A172 (cell line): ENCODE measurements at places on chromosomes 6 and 20.
A peak's percentile ranks its signal among the peaks of the same experiment; 100 is the strongest.

DNA sequence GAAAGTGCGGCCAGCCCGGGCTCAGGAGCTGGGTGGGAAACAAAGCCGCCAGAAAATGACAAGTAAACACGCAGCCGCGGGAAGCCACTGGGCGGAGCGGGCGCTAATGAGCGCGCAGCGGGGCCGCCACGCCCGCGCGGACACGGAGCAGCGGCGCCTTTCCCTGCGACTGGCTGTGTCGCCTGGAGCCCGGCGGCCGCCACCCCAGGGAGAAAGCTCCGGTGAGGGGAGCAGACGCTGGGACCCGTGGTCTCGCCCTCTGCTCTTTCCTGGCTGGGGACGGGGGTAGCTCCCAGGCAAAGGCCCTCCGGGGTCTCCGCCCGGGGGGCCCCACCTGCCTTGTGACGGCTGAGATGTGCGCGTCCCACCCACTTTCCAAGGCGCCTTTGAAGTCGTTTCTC lies 54.9 kb downstream of the PRR18 start:
- no peak for DNase-seq

DNA sequence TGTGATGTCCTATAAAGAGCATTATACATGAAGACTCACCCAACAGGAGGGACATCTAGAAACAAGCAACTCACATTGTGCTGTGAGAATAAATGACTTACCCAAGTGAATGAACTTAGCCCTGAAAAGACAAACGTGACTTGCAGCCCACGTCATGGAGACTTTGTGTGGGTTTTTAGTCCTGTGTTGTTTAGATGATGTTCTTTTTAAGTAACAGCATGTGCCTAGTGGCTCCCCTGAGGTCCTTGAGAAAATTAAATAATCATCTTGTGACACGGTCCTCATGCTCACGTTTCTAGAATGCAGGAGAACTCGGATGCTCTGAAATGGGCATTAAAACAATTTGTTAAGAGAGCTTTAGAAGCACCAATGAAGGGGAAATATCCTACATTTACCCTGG lies 165.1 kb downstream of the SASH1 start:
- DNase-seq = no peak

DNA sequence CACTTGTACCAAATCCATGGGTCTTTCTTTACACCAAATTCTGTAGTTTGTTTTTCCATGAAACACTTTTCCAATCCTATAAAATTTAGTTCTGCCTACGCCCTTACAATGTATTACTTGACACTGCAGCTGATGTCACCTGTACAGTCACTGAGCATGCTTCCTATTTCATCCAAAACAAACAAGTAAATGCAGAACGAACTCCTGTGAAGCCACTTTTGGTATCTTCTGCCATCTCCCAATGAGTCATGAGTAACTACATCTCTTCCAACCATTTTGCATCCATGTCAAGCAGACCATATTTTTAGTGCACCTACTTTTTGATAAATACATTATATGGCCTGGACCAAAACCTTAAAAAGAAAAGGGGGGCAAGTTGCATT lies 42.4 kb downstream of the HDDC2 start:
- DNase-seq = peak; percentile 13

- no peak for DNase-seq
Observed at GRCh38 chr6:15386110-15386755, 140.4 kb downstream of the JARID2 start.

DNA sequence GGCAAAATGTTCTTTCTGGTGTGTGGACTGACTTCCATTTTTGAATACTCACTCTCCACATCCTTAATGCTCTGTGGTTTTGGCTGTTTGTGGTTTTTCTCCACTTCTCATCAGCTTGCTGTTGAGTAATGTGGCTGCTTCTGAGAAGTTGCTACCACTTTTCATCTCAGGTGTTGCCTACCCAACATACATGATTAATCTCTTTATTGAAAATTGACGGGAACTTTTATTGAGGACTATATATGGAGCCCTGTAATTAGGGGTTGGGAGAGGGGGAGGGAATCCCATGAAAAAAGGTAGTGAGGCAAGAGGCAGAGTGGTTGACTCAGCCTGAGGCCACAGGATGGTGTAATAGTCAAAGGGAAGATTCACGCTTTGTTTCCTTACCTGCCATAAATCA lies 17.6 kb downstream of the IL22RA2 start:
- peak; percentile 68 for DNase-seq

DNA sequence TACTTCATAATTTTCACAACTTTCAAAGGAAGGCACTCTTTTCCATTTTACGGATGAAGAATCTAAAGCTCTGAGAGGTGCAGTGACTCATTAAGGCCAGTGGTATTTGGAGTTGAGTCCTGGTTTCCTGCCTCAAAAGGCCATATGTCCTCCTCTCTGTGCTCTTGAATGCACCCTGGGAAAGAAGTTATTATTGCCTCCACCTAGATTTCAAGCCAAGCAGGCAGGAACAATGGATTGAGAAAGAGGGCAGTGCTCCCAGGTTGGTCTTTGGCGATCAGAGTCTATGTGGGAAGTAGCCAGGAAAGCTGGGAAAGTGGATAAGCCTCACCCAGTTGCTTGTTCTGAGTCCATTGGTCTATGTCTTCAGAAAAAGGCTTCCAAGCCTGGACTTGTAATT lies 165.0 kb downstream of the MAFB start:
- DNase-seq = no peak

DNA sequence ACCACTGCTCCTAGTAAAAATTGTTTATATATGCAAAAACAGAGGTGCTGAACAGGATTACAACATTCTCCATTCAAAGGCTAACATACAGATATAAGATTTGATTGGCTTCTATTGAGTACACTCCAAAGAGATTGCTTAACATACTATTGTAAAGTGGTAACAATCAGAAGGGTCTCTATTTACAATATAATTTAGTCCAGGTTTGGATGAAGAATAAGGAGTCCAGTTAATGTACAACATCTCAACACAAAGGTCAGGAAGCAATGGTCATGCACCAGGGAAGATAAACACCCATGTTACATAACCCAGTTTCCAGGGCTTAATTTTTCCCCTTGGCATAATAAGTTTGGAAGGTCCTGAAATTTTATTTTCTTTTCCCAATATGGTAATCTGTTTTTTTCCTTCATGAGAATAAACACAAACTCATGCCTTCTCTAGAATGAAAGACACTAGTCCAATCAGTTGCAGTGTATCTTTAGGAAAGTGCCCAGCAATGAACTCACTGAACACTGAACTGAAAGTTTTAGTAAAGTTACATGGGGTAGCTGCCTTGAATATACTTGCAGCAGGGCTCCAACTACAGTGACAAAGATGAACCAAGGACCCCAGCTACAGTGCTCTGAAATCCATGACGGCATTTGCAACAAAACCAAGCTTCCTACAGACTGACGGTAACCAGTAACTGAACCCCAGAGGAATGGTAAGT lies 255.3 kb upstream of the GJE1 start:
- DNase-seq = no peak

GRCh38 chr6:113742342-113742741 lies 114.8 kb upstream of the MARCKS start:
- DNase-seq = no peak

DNA sequence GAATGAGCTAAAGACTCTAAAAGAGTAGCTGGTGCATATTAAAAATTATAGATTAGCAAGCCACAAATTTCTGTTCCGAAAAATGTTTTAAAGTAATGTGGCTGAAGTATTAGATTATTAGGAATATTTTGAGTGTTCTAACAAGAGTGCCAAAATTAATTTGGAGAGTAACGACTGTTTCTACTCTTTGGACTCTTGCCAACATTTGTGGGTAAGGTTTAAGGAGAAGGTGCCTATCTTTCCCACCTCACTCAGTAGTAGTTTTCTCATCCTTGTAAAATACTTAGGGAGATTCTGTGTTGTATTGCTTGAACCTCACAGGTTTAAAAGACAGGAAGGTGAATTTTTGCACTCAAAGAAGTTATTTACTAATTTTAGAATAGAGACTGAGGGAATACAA lies 5.0 kb downstream of the HSF2 start:
- no peak for DNase-seq

DNA sequence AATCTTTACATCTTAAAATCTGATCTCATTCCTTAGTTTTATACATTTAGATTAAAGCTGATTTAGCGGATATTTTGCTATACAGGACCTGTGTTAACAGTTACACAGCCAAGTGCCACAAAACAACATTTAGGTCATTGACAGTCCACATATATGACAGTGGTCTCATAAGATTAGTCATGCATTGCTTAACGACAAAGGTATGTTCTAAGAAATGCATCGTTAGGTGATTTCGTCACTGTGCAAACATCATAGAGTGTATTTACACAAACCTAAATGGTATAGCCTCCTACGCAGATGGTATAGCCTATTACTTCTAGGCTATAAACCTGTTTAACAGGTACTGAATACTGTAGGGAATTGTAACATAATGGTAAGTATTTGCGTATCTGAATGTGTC lies 21.6 kb downstream of the ADGRG6 start:
- no peak for DNase-seq

GRCh38 chr6:18997375-18997826 lies 610.3 kb downstream of the RNF144B start:
- DNase-seq = peak; percentile 39

GRCh38 chr20:59526242-59527225 lies 77.8 kb upstream of the PHACTR3 start:
- no peak for DNase-seq

DNA sequence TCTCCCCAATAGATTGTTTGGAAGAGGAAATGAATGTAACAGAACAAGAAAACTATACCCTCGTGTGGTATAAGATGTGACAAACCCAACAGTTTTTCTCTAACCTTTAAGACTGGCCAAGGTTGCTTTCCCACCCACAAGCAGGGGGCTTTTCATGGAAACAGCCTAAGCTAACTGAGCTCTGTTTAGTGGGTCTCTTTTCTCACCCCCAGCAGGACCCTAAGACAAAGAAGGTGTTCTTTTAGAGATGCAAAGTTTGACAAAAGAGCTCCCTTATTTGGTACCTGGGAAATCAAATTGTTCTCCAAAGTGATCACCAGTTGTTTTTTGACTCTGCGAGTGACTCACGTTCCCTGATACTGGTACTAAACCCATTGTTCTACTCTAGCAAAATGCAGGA lies 59.1 kb downstream of the MBOAT1 start:
- DNase-seq = no peak

GRCh38 chr6:36772397-36772796 lies 66.8 kb downstream of the CPNE5 start:
- no peak for DNase-seq

DNA sequence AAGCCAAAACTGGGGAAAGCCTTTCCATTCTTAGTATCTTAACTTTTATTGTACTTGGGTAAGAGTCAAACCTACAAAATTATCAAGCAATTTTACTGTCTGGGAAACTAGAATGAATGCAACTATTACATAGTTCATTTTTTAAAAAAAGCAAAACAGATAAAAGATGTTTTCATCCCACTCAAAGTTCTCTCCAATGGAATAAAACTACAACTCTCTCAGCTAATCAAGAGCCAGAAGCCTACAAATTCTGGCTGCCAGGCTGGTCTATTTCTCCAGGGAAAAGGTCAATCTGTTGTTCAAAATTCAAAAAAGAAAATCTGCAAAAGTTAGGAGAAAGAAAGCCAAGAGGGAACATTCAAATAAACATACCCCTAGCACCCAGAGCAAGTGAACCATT lies 56.2 kb downstream of the COL12A1 start:
- no peak for DNase-seq

DNA sequence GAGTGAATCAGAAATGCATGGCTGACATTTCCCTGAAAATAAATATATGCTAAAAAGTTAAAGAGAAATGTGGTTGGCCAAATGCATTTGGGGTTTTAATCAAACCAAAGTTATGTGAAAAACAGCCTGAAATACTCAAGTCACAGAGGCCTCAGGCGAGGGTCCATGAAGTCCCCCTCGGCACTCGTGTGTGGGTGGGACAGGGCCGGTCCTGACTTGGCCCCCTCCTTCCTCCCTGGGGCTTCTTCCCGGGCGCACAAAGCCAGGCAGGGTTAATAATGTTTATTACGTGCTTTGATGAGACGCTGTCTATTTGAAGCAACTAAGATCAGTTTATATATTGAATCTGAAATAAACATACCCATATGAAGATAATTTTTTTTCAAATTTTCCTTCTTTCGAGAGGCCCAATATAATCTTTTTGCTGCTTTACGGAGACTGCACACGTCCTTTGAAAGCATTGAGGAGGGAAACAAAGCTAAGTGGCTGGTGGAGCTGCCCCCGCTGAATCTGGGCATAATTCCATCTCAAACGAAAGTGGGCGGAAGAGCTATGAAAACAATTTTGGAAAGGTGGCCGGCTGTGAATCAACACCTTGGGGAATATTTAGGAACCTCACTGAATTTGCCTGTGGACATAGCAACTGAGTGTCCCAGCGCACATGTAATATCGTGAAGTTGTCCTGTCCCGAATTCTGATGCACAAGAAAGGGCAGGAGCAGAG lies 55.8 kb upstream of the SMOC2 start:
- DNase-seq = no peak

DNA sequence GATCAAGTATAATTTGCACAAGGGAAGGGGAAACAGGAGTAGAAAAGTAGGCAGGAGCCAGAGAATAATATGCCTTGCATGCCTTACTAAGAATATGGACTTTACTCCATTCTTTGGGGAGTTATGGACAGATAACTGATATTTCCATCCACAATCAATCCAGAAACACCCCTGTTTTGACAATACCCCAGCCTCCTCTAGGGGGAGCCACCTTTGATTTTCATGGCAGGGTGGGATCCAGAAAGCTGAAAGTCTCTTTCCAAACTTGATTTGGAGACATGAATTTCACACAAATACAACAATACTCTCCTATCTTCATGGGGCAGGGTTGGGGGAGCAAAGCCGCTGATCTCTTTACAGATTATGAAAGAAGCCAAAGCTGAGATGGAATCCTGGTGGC lies 404.1 kb downstream of the FOXA2 start:
- no peak for DNase-seq

- DNase-seq = no peak
Observed at GRCh38 chr6:82086944-82087343, 160.6 kb downstream of the IBTK start.

DNA sequence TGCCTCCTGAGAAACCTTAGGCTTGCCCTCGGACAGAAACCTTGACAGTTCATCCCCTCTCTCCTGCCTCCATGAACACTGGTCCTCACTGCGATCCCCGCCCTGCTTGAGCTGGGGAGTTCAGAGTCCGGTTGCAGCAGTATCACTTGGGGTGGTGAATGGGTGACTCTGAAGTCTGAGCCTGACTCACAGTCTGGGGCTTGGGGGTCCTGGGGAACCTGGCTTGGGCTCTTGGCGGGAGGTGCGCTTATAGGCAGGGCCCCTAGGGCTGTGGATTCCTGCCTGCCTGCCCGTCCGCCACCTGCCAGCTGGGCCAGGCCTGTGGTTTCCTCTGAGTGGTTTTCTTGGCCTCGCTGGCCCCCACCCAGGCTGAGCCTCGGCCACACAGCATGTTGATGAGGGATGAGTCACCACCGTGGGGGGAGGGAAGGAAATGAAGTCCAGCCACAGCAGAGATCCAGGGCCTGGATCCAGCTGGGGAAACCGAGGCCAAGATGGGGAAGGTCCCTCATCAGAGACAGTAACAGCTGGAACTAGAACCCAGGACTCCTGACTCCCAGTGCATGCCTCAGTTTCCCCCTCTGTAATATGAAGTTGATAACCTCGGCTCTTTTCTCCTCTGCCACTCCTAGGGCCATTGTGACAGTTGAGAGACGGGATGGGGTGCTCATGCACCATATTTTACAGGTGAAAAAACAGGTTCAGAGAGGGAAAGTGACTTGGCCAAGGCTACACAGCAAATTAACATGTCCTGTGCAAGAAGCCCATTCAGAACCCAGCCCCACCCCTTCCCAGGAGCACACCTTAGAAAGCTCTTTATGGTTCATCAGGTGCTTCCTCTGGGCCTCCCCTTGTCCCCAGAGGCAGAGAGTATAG lies 9.2 kb downstream of the FOXS1 start:
- DNase-seq = peak; percentile 96
